Stimulated activated CD8-positive, alpha-beta memory T cell treated with anti-CD3 and anti-CD28 coated beads, Interleukin-12 subunit alpha, Interleukin-12 subunit beta, amount 100 ng/mL, for 1 hour (primary cell): ENCODE measurements at places on chromosomes 12 and 14.

DNA sequence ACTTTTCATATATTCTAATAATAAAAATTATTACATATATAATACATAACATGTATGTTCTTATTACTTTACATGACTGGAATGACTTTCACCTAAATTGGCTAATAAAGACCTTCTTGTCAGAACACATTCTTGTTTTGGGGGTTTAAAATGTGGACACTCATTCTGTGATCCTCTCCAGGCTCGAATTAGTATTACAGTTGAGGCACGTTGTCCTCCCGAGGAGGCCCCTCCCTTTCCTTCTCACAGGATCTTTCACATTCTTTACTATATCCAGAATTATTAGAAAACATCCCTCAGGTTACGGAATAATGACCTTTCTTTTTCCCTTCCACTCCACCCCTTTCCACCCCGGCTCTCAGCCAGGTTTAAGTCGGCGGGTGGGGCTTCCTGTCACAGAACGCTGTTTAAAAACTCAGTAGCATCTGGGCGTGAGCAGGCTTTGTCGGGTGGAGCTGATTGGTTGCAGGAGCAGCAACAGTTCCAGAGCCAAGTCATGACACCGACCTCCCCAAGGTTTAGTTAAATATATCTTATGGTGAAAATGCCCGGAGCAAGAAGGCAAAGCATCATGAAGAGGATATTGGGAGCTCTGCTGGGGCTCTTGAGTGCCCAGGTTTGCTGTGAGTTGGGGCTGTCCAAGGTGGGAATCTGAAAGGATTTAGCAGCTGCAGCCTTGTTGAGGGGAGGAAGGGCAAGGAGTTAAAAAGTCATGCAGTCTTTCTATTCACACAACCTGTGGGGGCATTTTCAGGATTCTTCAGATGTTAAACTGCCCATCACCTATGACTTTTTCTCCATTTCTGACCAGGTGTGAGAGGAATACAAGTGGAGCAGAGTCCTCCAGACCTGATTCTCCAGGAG, 396.7 kb upstream of the OR4E1 start:
- peak; percentile 20 for DNase-seq

DNA sequence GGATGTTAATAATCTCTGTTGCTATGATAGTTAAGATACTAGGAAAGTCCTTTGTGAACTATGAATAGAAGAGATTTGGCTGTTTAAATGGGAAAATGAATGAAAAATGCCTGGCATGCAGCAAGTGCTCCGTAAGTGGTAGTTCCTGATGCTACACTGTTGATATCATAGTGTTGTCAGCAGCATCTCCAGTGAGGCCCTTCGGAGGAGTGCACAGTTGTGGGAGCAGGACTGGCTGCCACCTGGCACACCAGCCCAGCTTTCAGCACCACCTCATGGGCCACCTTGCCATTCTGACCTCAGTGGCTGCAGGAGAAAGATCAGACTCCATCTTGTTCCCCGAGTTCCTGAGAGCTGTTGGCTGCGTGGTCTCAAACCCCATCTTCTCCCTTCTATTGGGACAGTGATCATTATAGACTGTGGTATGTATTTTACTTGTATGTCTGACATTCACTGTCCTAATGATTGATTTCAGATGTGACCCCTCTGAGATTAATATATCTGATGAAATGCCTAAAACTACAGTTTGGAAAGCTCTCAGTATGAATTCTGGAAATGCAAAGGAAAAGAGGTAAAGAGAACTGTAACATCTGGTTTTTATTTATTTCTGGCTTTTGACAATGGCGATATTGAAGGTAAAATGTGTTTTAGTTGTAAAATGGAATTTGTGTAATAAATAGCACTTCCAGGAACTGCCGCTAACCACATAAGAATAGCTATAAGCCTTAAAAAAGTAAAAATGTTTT, 80.9 kb downstream of the SLC4A8 start:
- no peak for DNase-seq

DNA sequence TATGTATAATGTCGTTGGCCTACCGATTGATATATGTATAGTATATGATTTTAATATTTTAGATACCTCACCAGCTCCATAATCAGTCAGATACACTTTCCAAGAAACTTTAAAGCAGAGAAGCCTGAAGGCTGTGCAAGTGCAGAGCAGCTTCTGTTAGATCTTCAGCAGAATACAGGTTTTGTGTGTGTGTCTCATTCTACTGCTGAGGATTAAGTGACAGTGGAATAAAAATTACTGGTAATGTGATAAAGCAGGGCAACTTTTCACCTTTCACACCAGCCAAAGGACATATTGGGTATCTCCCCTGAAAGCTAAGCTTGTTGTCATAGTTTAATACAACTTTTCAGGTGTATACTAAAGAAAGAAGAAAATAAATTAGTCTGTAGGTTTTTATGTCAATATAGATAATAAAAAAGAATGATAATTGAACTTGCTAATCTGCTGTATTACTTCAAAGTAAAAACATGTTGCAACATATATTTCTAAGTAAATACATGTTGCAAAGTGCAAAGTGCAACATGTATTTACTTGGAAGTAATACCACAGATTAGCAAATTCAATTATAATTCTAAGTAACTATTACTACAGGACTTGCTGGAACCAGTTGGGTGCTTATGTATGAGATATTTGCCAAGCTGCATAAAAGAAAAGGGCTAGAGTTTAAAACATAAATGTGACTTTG, 128.3 kb downstream of the SLC16A7 start:
- DNase-seq: no peak

DNA sequence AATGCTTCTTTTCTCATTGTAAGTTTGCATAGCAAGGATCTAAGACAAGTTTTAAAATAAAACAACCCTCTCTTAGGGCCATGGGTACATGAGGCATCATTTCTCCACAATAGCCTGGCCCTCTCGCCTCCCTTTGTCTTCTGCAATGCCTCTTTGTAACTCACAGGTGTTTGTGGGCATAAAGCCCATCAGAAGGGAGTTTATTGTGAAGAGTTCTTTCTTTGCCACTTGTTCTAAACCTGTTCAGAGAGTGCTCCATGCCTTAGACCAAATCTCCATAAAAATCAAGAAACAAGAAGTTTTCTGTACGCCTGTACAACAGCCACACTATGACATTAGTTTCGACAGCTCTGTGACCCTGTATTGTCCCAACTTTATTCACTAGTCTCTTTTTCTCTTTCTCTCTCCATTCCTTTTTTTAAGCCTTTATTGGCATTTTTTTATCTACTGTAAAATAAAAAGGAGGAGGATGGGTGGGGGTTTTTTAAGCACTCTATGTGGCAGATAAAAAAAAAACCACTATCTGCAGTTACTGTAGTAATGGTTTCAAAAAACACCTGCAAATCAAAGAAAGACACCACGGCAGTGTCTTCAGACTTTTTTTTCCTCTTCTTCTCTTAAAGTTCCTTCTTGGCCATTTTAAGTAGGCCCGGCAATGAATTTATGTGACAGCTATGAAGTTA, 1.6 kb downstream of the C12orf42 start:
- no peak for DNase-seq

DNA sequence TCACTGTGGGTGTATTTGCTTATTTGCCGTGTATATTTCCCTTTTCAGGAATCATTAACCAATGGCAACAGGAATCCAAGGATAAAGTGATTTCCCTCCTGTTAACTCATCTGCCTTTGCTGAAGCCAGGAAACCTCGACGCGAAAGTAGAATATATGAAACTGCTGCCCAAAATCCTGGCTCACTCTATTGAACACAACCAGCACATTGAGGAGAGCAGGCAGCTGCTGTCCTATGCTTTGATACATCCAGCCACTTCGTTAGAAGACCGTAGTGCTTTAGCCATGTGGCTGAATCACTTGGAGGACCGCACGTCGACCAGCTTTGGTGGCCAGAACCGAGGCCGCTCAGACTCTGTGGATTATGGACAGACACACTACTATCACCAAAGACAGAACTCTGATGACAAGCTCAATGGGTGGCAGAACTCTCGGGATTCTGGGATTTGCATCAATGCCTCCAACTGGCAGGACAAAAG, 135.1 kb downstream of the SAMD4A start:
- DNase-seq: no peak

- DNase-seq: no peak
These were observed 745 bp downstream of the PCK2 start for GRCh38 chr14:24094841-24095270.

DNA sequence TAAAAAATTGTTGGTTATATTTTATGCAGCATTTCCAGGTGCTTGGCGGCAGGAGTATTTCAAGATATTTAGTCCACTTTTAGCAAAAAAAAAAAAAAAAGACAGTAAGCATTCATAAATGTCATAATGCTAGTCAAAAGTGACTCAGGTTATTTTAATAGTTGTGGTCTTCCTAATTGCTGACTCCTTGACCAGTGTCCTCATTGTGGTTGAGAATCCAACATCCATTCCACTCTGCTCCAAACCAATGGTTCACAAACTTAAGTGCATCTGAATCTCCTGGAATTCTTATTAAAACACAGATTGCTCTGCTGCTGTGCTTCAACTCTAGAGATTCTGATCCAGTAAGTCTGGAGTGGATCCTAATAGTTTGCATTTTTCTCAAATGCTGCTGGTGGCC, 71.4 kb downstream of the AKAP6 start:
- DNase-seq: no peak

GRCh38 chr12:102800565-102800964, 116.5 kb downstream of the PAH start:
- DNase-seq: no peak

DNA sequence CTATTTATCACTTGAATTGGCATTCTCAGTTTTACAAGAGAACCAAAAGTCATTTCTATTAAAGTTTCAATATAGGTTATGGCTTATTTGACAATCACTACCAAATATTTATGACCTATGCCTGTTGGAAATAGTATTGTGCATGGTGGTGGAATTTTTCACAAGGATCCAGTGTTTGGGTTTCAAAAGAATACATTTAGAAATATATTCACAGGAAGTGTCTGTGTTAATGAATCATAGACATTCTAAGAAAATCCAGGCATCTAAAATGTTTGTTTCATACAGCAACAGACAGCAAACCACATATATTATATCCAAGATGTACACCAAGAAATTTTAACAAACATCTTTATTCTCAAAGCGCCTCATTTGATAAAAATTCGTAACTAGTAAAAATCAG, 92.7 kb downstream of the MED13L start:
- DNase-seq: no peak
